ENCODE measurements at places on chromosomes 1 and 21.

DNA sequence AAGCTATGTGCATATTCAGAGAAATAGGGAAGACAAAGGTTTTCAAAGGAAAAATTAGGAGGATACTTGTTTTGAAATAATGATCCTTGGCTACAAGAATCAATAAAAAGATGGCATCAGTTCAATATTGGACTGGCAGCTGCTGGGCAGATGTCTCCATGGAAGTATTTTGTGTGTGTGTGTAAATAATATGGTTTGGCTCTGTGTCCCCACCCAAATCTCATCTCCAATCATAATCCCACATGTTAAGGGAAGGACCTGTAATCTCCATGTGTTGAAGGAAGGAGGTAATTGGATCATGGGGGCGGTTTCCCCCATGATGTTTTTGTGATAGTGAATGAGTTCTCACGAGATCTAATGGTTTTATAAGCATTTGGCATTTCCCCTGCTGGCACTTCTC, 40.4 kb upstream of the LRRC7 start:
- DNase-seq = no peak

- no peak for DNase-seq
Measured at GRCh38 chr1:208135354-208135753, 108.8 kb downstream of the PLXNA2 start.

GRCh38 chr1:66375125-66375524, 158.8 kb upstream of the SGIP1 start:
- no peak for DNase-seq

GRCh38 chr1:221462345-221462744, 279.5 kb downstream of the DUSP10 start:
- DNase-seq = no peak

GRCh38 chr1:169892927-169893644, 610 bp downstream of the SCYL3 start:
- DNase-seq = no peak

DNA sequence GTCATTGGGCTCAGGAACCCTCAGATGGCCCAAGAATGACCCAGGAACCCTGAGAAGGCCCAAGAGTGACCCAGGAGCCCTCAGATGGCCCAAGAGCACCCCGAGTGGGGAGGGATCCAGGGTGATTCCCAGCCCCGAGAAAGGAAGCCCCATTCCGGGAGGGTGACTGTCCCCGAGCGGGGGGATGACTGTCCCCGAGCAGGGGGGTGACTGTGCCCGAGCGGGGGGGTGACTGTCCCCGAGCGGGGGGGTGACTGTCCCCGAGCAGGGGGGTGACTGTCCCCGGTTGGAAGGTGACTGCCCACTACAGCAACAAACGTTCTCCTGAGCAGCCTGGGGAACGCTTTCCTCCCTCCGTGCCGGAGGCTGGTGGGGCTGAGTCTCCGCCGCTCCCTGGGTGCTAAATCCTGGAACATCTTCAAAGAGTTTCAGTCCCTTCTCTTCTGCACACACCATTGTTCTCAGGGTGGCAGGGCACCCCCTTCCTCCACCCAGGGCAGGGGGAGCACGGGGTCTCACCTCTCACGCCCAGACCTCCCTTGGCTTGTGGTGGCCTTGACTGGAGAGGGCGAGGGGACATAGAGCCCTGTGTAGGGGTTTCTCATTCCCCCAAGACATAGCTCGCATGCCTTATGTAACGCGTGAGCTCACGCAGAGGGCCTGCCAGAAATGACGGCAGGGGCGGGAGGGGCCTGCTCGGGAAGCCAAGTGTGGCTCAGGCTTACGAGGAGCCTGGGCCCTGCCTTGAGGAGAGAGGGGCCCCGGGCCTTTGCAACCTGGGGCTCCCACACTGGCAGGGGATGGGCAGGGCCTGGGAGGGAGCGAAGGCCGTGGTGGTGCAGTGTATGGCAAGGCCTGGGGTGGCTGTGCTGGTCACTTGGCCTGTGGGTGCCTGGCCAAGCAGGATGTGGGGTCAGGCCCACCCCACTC, 14.3 kb upstream of the SKI start:
- no peak for DNase-seq

- no peak for DNase-seq
Measured at GRCh38 chr1:44072204-44072603, 40.9 kb upstream of the SLC6A9 start.

DNA sequence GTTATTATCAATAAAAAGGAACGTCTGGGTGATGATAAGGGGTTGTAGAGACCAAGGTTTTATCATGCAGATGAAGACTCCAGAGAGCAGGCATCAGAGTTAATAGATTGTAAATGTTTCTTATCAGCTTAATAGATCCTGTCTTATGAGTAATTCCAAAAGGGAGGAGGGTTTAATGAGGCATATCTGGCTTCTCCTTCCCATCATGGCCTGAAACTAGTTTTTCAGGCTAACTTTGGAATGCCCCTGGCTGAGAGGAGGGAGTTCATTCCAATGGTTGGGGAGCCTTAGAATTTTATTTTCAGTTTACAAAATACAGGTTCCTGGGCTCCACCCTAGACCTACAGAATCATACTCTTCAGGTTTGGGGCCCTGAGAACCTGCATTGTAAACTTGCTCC, 13.5 kb downstream of the PLA2G2D start:
- DNase-seq = no peak

DNA sequence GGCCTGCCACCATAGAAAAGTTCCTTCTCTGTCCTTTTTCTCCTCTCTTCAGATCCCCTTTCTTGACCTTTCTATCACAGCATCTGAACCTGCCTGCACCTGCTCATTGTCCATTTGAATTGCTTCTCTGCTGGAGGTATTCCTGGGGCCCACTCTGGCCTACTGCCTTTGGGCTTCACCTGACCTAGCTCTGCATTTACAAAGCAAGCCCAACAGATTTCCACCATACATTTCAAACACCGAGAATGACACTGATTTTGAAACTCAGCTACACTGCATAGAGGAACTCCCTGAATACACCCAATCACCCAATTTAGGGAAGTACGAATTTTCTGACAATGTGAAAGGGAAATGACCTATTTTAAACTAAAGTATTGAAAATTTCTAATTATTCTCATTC, 284.5 kb upstream of the USP25 start:
- DNase-seq = no peak

DNA sequence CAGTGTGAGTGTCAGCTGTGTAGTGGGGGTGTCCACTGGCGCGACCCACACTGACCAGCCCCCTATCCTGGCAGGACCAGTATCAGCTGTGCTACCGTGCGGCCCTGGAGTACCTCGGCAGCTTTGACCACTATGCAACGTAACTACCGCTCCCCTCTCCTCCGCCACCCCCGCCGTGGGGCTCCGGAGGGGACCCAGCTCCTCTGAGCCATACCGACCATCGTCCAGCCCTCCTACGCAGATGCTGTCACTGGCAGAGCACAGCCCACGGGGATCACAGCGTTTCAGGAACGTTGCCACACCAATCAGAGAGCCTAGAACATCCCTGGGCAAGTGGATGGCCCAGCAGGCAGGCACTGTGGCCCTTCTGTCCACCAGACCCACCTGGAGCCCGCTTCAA, 28.1 kb upstream of the KDM4A start:
- DNase-seq = no peak

Data from BE2C (cell line).